Activated CD4-positive, alpha-beta T cell treated with anti-CD3 and anti-CD28 coated beads, Interleukin-2, amount 10 ng/mL, durations not matched to agents 7 days and 5 days (primary cell): ENCODE measurements at places on chromosomes 2 and 18. TPM values are rescaled to one million over a fixed set of nuclear protein-coding genes. Genes with fewer than 3 reads are reported as not detected.
A peak's percentile ranks its signal among the peaks of the same experiment; 100 is the strongest.

GRCh38 chr2:157459486-157459885 lies 15.6 kb upstream of the CYTIP start:
- no peak for DNase-seq
- H3K4me3 ChIP-seq: peak overlapping the region; percentile 35
- no peaks in the 10 kb centered on the region for H3K27me3 ChIP-seq
- H3K36me3 ChIP-seq: peaks cover 12% of the 10 kb centered on the region

The MATN3 gene
- not detected for total RNA-seq

GRCh38 chr2:30266051-30266621 lies 34.8 kb downstream of the LBH start:
- H3K4me1 ChIP-seq: peaks cover 77% of the 10 kb centered on the region
- peak overlapping the region; percentile 71 for H3K4me3 ChIP-seq
- peaks cover 44% of the 10 kb centered on the region for H3K36me3 ChIP-seq

GRCh38 chr2:106053116-106053515 lies 141.0 kb downstream of the UXS1 start:
- peaks cover 5% of the 10 kb centered on the region for H3K36me3 ChIP-seq
- no peaks in the 10 kb centered on the region for H3K27me3 ChIP-seq
- DNase-seq: peak; percentile 14
- H3K4me1 ChIP-seq: peaks cover 57% of the 10 kb centered on the region
- no peak overlapping the region for H3K27ac ChIP-seq

- no peaks in the 10 kb centered on the region for H3K4me1 ChIP-seq
- no peak for DNase-seq
- no peaks in the 10 kb centered on the region for H3K36me3 ChIP-seq
- H3K27me3 ChIP-seq: peaks cover 4% of the 10 kb centered on the region
- H3K27ac ChIP-seq: no peak overlapping the region
Observed at GRCh38 chr18:11808001-11808855, 43.0 kb upstream of the CHMP1B start.

DNA sequence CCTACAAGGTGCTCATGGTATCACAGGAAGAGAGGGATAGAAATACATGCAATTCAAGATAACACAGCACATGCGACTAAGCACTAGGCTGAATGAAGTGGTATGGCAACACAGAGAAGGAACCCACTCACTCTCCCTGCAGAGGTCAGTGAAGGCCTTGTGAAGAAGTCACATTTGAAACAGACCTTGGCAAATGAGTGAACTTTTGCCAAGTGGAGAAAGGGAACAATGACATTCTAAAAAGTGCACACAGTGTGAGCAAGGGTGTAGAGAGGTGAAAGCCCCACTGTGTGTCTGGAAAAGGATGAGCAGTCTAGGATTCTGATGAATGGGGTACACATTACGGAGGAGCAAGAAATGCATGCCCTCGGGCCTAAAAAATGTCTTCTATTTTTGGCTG lies 23.3 kb downstream of the KLF7 start:
- DNase-seq: no peak
- H3K27ac ChIP-seq: peak overlapping the region; percentile 95
- H3K4me3 ChIP-seq: peak overlapping the region; percentile 60
- no peaks in the 10 kb centered on the region for H3K27me3 ChIP-seq

The EFR3B gene
- total RNA-seq: 0.06 TPM

- no peak for DNase-seq
- no peaks in the 10 kb centered on the region for H3K27me3 ChIP-seq
- H3K27ac ChIP-seq: no peak overlapping the region
Observed at GRCh38 chr2:210480079-210480478, 3.5 kb upstream of the LANCL1 start.

DNA sequence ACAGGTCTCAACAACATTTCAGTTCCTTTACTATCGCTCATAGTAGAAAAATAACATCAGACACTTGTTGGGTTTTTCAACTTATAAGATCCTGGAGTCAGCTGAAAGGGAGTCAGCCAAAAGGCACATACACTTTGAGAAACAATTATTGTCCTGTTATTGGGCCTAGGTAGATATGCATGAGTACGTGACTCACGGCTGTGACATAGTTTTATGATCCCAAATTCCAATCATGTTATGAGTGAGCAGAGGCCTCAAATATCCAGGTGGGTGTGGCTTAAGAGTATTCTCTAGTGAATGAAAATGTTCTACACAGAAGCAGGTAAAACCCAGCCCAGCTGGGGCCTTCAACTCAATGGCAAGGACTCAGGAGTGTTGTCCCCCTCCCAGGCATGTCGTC lies 27.2 kb downstream of the SERPINB8 start:
- peaks cover 2% of the 10 kb centered on the region for H3K27me3 ChIP-seq
- DNase-seq: no peak
- no peak overlapping the region for H3K27ac ChIP-seq
- peaks cover 4% of the 10 kb centered on the region for H3K36me3 ChIP-seq
- H3K4me3 ChIP-seq: no peak overlapping the region

The CAPN14 gene
- total RNA-seq: 0.12 TPM

The ZNF514 gene
- total RNA-seq: 11.4 TPM

DNA sequence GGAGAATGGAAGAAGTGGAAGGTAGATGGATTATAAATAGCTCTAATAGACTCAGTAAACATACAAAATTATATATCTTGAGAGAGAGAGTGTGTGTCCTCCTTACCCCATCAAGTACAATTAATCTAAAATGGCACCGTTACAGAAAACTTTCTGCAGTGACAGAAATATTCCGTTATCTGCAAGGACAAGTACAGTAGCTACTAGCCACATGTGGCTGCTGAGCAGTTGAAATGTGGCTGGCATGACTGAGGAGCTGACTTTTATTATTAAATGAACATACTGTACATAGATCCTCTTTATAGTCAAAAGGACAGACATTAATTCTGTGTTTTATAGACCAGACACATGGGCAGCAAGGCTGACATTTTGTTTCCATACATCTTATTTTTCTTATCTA lies 7.0 kb downstream of the CCDC93 start:
- H3K27me3 ChIP-seq: no peaks in the 10 kb centered on the region
- peaks cover 39% of the 10 kb centered on the region for H3K36me3 ChIP-seq
- peaks cover 30% of the 10 kb centered on the region for H3K4me1 ChIP-seq
- H3K27ac ChIP-seq: no peak overlapping the region
- H3K4me3 ChIP-seq: no peak overlapping the region
- DNase-seq: no peak

DNA sequence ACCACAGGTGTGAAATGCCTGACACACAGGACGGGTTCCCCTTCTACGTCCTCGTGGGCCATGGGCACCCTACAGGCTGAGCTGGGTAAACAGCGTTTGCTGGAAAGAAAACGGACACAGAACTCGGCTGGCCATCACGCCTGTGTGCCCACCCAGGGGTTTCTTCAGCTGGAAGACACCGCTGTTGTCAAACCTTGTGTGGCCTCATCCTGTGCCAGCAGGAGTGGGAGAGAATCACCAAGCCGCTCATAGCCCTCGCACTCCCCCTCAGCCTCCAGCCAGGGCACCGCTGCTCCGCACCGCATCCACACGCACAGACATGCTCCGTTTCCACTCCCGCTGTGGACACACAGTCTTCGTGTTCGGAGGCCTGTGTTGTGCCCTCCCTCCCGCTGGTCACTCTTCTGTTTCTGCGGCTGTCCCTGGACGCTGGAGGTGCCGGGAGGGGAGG lies 161.4 kb downstream of the PXDN start:
- H3K27ac ChIP-seq: no peak overlapping the region
- H3K4me1 ChIP-seq: no peaks in the 10 kb centered on the region
- H3K4me3 ChIP-seq: no peak overlapping the region
- H3K36me3 ChIP-seq: no peaks in the 10 kb centered on the region
- no peak for DNase-seq
